ENCODE measurements at places on chromosomes 6 and 20.

- H3K27me3 ChIP-seq, result no peaks in the 10 kb centered on the region
- H3K4me3 ChIP-seq, result no peak overlapping the region
- H3K4me1 ChIP-seq, result no peaks in the 10 kb centered on the region
- H3K27ac ChIP-seq, result no peak overlapping the region
- H3K36me3 ChIP-seq, result no peaks in the 10 kb centered on the region
These were observed 250.2 kb downstream of the PREX1 start for GRCh38 chr20:48577557-48577956.

- no peaks in the 10 kb centered on the region for H3K27me3 ChIP-seq
- DNase-seq, result no peak
- no peak overlapping the region for H3K4me3 ChIP-seq
- H3K36me3 ChIP-seq, result no peaks in the 10 kb centered on the region
These were observed 332.2 kb downstream of the KHDRBS2 start for GRCh38 chr6:61953851-61954250.

- no peak overlapping the region for H3K27ac ChIP-seq
- no peak overlapping the region for H3K4me3 ChIP-seq
- no peaks in the 10 kb centered on the region for H3K4me1 ChIP-seq
- peaks cover 22% of the 10 kb centered on the region for H3K27me3 ChIP-seq
These were observed 6.5 kb upstream of the UQCC2 start for GRCh38 chr6:33717934-33718455.

- H3K4me3 ChIP-seq, result no peak overlapping the region
- H3K4me1 ChIP-seq, result no peaks in the 10 kb centered on the region
- no peaks in the 10 kb centered on the region for H3K36me3 ChIP-seq
These were observed 20.7 kb downstream of the CNKSR3 start for GRCh38 chr6:154489822-154490221.

GRCh38 chr6:43790031-43790430 is 20.0 kb downstream of the VEGFA start:
- H3K4me1 ChIP-seq, result no peaks in the 10 kb centered on the region
- H3K4me3 ChIP-seq, result no peak overlapping the region
- H3K27ac ChIP-seq, result no peak overlapping the region

- H3K27ac ChIP-seq, result no peak overlapping the region
- H3K36me3 ChIP-seq, result no peaks in the 10 kb centered on the region
- H3K4me3 ChIP-seq, result no peak overlapping the region
- no peak for DNase-seq
These were observed 51.6 kb downstream of the LAMA4 start for GRCh38 chr6:112202639-112203341.

DNA sequence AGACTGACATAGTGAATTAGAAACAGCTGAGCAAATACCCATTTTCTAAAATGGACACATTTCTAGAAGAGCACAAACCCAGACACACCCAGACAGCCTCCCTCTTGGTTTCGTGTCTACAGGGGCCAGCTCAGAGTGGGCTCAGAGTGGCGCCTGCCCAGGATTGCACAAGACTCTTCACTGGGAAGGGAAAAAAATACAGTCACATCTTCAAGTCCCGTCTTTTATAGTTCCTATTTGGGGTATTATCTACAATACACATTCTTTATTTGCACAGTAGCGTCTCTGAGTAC is 246.1 kb upstream of the AFDN start:
- H3K4me3 ChIP-seq, result no peak overlapping the region
- no peaks in the 10 kb centered on the region for H3K4me1 ChIP-seq
- no peak for DNase-seq
- peaks cover 7% of the 10 kb centered on the region for H3K27me3 ChIP-seq
- no peak overlapping the region for H3K27ac ChIP-seq

GRCh38 chr6:31794294-31794865 is 1.2 kb downstream of the VARS1 start:
- H3K36me3 ChIP-seq, result peaks cover 50% of the 10 kb centered on the region
- peak overlapping the region; percentile 93 for H3K4me3 ChIP-seq
- H3K4me1 ChIP-seq, result peaks cover 34% of the 10 kb centered on the region

DNA sequence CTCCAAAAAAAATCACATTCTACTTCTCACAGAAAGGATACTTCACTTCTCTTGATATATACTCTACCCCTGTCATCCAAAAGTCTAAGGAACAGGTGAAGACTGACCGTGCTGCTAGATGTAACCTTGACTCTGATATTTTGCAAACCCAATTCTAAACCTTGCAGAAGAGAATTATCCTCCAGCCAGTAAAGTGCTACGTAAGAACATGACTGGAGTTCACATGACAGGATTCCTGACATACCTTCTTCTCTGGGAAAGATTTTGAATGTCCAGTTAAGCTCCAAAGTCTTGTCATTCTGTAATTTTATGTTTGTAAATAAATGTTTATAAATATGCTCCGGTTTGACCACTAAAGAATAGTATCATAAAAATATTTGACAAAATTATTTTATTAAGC is 35.8 kb downstream of the BTBD9 start:
- no peak overlapping the region for H3K27ac ChIP-seq
- DNase-seq, result no peak
- H3K36me3 ChIP-seq, result no peaks in the 10 kb centered on the region
- H3K4me3 ChIP-seq, result no peak overlapping the region
- no peaks in the 10 kb centered on the region for H3K27me3 ChIP-seq

DNA sequence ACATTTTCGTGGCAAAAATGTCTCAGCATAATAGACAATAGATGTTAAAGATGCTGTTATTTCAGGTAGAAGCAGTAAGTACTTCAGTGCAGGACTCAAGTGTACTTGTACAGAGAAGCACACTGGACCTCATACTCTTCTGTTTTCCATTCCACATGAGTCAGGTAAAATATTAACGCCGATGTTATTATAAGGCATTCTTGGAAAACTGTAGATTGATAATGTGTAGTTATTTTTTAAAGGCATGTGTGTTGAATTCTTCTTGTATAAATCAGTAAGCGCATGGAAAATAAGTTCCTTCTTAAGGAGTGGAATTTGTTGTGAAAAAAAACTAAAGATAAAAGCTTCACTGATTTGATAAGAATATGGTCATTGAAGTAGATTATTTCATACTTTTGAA is 45.8 kb downstream of the DOP1A start:
- peaks cover 4% of the 10 kb centered on the region for H3K36me3 ChIP-seq
- no peak overlapping the region for H3K27ac ChIP-seq
- no peaks in the 10 kb centered on the region for H3K27me3 ChIP-seq
- no peaks in the 10 kb centered on the region for H3K4me1 ChIP-seq

GRCh38 chr6:39411465-39411864 is 89.0 kb upstream of the KCNK16 start:
- no peak for DNase-seq
- H3K36me3 ChIP-seq, result no peaks in the 10 kb centered on the region
- peaks cover 1% of the 10 kb centered on the region for H3K4me1 ChIP-seq

GRCh38 chr20:32527447-32528055 is 57.6 kb downstream of the NOL4L start:
- no peak overlapping the region for H3K27ac ChIP-seq
- peaks cover 22% of the 10 kb centered on the region for H3K36me3 ChIP-seq
- H3K4me3 ChIP-seq, result no peak overlapping the region
- peaks cover 40% of the 10 kb centered on the region for H3K4me1 ChIP-seq
- DNase-seq, result no peak
